Astrocyte of the cerebellum (primary cell): ENCODE measurements at places on chromosomes 11 and 22.

GRCh38 chr11:20250644-20251247 is 90.5 kb upstream of the DBX1 start:
- DNase-seq, result no peak

DNA sequence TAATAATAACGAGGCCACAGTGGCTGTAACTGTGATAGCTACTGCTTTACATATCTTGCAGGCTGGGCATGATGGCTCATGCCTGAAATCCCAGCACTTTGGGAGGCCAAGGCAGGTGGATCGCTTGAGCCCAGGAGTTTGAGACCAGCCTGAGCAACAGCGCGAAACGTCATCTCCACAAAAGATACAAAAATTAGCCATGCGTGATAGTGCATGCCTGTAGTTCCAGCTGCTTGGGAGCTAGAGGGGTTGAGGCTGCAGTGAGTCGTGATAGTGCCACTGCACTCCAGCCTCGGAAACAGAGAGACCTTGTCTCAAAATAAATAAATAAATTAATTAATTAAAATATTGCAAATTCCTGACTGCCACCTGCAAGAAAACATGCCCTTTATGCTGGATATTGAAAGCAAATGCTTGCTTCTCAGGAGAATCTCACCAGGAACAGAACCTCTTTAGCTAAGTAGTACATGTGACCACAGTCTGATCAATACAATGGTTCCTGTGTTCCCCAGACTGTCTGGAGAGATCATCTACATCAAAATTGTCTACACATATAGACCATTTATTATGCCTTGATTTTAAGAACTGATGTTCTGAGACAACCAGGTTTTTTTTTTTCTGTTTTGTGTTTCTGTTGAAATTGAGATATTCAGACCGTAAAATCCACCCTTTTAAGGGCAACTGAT is 6.3 kb downstream of the ZBTB3 start:
- DNase-seq, result no peak

GRCh38 chr11:8603696-8604077 is 9.7 kb upstream of the STK33 start:
- no peak for DNase-seq

DNA sequence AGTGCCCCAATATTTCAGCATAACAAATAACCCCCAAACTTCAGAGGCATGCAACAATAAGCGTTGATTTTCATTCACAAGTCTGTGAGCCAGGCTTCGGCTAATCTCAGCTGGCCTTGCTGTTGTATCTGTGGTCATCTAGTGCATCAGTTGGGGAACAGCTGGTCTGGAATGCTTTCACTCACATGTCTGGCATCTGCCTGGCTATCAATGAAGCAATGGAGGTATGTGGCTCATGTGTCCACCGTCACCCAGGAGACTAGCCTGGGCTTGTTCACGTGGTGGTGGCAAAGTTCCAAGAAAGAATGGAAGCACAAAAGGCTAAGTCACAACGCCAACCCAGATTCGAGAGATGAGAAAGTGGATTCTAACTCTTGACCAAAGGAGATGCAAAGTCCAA is 304.8 kb upstream of the ISX start:
- no peak for DNase-seq

GRCh38 chr22:38204784-38205183 is 3.0 kb downstream of the MAFF start:
- no peak for DNase-seq

- DNase-seq, result no peak
Observed at GRCh38 chr22:41920271-41920976, 5.5 kb upstream of the SHISA8 start.
